ENCODE measurements at places on chromosomes 5 and 9. TPM values are rescaled to one million over a fixed set of nuclear protein-coding genes. Genes with fewer than 3 reads are reported as not detected.

GRCh38 chr5:154758977-154759376 is 3.8 kb downstream of the LARP1 start:
- no peak for DNase-seq

DNA sequence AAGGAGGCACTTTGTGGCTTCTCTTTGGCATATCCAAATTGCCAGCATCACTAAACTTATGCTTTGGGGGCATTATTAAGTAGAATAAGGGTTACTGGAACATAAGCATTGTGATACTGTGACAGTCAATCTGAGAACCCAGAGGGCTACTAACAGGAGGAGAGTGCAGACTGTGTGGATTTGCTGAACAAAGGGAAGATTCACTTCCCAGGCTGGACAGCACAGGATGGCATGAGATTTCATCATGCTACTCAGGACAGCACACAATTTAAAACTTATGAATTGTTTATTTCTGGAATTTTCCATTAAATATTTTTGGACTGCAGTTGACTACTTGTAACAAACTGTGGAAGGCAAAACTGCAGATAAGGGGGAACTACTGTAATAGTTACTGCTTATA is 212.5 kb downstream of the TMC1 start:
- DNase-seq: no peak

DNA sequence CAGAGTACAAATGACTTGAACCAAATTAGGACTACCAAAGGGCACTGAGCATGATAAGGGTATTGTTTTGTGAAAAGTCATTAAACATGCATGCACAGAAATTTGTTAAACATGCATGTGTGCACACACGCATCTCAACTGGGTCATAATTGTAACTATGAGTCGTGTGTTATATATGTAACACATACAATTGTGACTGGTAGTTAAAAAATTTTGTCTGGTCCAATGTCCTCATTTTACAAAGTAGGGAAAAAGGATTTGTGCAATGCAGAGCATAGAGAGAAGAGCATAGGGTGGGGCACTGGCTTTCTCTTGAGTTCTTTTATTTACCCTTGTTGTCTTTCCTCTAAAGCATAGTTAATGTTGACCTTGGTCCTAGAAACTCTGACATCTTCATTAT is 19.3 kb upstream of the IGFBPL1 start:
- DNase-seq: no peak

DNA sequence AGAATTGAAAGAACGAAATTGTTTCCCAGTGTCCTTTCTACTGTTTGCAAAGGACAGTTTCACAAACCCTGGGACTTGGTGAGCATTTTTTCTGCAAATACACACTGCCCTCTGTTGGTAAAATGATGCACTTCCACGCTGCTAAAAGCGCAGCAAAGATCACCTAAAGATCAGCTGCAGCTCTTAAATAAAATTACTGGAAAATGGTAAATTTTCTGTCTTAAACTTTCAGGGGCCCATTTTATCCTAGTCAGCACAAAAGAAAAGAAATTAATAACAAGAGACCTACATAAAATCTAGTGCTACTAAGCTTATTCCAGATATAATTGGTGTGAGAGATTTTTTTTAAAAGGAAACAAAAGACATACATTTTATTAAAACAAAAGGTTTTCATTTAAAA is 566.0 kb downstream of the CAAP1 start:
- no peak for DNase-seq

DNA sequence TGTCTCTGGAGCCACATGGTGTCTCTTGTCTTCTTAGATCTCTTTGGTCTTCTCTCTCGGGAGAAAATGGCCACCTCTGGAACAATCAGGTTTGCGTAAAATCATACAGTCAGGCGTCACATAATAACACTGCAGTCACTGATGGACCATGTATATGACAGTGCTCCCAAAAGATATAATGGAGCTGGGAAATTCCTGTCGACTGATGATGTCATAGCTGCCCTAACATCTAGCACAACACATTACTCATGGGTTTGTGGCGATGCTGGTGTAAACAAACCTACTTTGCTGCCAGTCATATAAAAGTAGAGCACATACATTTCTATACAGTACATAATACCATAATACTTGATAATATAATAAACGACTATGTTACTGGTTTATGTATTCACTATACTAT is 30.1 kb upstream of the RAI14 start:
- DNase-seq: peak; percentile 25

DNA sequence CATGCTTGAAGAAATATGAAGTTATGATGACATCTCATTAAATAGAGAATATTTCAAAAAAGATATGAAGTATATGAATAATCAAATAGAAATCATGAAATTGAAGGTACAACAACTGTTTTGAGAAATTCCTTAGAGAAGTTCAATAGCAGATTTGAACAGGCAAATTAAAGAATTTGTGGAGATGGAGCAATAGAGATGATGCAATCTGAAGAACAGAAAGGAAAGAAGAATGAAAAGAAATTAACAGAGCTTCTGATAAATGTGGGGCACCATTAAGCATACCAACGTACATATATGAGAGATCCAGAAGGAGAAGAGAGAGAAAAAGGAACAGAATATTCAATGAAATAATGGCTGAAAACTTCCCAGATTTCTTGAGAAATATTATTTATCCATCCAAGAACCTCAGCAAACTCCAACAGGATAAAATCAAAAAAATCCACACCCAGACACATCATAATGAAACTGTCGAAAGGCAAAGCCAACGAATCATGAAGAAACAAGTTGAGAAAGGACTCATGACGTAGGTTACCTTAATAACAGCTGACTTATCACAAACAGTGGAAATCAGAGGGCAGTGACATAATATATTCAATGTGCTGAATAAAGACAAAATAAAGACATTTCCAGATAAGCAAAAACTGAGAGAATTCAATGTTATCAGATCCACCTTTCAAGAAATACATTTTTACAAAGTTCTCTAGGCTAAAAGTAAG is 297.2 kb upstream of the TARS1 start:
- no peak for DNase-seq

DNA sequence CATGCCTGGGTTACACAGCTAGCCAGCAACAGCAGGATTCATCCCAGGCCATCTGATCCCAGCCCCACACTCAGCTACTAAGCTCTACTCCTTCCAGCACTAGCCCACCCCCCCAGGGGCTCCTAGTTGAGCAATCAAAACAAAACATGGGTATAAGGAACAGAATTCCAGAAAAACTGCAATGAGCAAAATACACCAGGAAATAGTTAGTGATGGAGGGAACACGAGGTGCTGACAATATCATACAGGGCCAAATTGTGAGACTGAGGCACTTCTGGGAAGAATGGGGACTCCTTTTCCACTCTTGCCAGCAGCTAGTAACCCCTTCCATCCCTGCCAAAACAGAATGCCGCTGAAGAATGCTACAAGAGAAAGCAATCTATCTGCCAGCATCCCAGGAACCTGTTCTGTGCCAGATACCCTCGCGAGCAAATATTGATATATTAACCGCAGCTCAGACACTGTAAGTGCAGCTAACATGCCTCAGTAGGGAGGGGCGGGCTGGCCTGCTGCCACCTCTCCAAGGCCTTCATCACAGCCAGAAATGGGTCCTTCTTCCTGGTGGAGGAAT is 161.4 kb downstream of the SLIT3 start:
- DNase-seq: no peak

- DNase-seq: no peak
Observed at GRCh38 chr9:133592731-133593409, 16.3 kb downstream of the FAM163B start.

DNA sequence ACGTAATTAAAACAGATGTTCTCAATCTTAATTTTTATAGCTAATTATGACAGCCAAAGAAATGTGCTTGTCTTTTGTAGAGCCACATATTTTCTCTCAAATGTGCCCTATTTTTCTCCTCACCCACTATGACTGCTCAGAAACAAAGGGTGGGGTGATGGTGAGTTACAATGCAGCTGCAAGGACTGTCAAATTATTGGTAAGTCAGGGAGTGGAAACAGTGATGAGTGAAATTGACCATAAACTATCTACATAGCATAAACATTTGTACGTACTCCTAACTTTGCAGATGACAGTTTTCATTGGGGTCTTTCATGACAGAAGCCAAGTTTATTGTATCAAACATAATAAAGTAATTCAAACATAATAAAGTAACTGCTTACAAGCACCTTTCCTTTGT is 215.9 kb downstream of the MCTP1 start:
- DNase-seq: no peak

DNA sequence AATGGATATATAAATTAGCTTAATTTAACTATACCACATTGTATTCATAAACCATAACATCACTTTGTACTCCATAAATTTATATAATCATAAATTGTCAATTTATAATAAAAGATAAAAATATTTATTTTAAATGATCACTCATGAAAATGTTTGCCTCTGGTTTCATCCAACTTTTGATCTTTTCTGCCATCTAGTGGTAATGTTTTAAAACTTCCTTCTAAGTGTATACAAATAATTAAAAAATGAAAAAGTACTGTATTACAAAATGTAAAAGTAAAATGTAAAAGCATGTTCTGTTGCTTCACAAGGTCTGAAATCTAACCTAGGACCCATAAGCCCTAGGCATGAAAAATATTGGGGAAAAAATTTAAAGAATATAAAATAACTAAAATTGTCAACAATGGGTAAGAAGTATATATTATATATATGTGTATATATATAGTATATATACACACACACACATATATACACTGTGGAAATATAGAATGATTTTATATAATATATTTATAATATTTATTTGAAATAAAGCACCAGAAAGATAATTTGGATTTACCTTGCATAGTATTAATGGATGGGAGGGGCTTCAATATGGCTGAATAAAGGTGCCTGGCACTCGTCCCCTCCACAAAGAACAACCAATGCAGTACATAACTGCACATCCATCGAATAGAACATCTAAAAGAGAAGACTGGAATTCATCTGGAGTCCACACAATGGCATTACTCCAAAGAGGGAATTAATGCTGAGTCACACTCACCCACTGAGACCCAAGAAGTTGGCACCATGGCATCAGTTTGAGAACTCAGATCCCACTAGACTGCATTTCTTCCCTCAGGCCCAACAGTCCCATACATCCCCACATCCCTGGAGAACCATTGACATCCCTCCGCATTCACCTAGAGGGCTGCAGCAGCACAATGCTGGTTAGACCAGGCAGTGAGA is 32.5 kb downstream of the ANXA1 start:
- no peak for DNase-seq

- DNase-seq: no peak
Observed at GRCh38 chr5:72667708-72668107, 148.8 kb upstream of the TNPO1 start.

DNA sequence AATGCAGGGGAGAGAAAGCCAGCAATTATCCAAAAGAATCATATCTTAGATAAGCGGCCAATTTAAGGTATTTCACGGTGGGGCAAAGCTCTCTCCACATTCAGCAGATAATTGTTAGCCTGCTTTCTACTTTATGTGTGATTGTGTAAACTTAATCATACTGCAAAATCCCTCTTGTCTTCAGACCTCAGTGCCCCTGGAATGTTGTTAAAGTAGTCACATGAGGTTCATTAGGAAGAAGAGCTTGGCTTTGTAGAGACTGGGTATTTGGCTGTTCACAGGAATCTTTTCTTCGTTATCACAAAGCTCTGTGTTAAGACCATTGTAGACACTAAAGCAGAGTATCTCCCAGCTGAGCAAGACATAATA is 127.0 kb downstream of the RFK start:
- no peak for DNase-seq

SLC23A1 gene
- not detected for total RNA-seq

SOHLH1 gene
- total RNA-seq: not detected

NRG2 gene
- 5.2 TPM for total RNA-seq

EQTN gene
- not detected for total RNA-seq
